ENCODE measurements at places on chromosomes 4 and X. TPM values are rescaled to one million over a fixed set of nuclear protein-coding genes. Genes with fewer than 3 reads are reported as not detected.

The PLP2 gene
- 126 TPM for total RNA-seq

The ZCCHC18 gene
- total RNA-seq = 1.2 TPM

The FRG2 gene
- 1.4 TPM for total RNA-seq

The PRIMPOL gene
- 23.1 TPM for total RNA-seq

The NUDT11 gene
- total RNA-seq = 6.8 TPM

The GRIA2 gene
- not detected for total RNA-seq

The ART3 gene
- total RNA-seq = not detected

The VCX3A gene
- total RNA-seq = 0.27 TPM

The NUDT10 gene
- 0.17 TPM for total RNA-seq

The MND1 gene
- 18.8 TPM for total RNA-seq

The CFAP99 gene
- total RNA-seq = not detected

The MEPE gene
- total RNA-seq = not detected

The PYURF gene
- 136 TPM for total RNA-seq

The GDPD2 gene
- not detected for total RNA-seq

The MTMR8 gene
- total RNA-seq = 1.2 TPM

The GLRA3 gene
- total RNA-seq = not detected

The AMTN gene
- total RNA-seq = 0.45 TPM

The C1QTNF7 gene
- total RNA-seq = not detected

The SLC25A5 gene
- 485 TPM for total RNA-seq

The PRDM5 gene
- 0.73 TPM for total RNA-seq

The OTOP1 gene
- not detected for total RNA-seq

The TMPRSS11D gene
- not detected for total RNA-seq

The ZDHHC15 gene
- not detected for total RNA-seq

The ETDA gene
- not detected for total RNA-seq

The ETDB gene
- total RNA-seq = not detected

The INTU gene
- total RNA-seq = 1.00 TPM

The TCP11X2 gene
- total RNA-seq = 0.10 TPM

The MAGEA2 gene
- total RNA-seq = 87.1 TPM

The MAGEA12 gene
- total RNA-seq = 142 TPM

The TRMT44 gene
- total RNA-seq = 13.0 TPM

The HERC5 gene
- 0.95 TPM for total RNA-seq

The TLR3 gene
- total RNA-seq = 0.84 TPM
